Stimulated activated CD8-positive, alpha-beta memory T cell treated with anti-CD3 and anti-CD28 coated beads, Interleukin-4, amount 100 ng/mL, for 24 hours (primary cell): ENCODE measurements at places on chromosomes 11 and 22.

GRCh38 chr22:24117942-24118341 lies 63.3 kb upstream of the SUSD2 start:
- no peak for DNase-seq

DNA sequence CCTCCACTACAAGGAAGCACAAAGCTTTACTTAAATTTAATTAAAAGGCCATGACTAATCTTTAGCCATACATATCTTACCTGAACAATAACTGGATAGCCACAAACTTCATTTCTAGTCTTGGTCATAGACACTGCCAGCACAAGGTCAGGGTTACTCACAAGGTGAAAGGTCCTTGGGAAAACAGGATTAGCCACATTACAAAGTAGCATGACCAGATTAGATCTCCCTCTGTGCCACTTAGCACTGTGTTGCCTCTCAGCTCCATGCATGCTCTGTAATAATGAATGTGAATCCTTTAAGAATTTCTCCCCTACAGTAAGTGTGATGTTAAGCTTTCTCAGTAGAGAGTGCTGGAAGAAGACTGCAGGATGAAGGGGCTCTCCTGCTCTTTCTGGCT lies 325.1 kb upstream of the MPPED2 start:
- DNase-seq = no peak

GRCh38 chr22:49514641-49515040 lies 313.0 kb downstream of the BRD1 start:
- DNase-seq = no peak

DNA sequence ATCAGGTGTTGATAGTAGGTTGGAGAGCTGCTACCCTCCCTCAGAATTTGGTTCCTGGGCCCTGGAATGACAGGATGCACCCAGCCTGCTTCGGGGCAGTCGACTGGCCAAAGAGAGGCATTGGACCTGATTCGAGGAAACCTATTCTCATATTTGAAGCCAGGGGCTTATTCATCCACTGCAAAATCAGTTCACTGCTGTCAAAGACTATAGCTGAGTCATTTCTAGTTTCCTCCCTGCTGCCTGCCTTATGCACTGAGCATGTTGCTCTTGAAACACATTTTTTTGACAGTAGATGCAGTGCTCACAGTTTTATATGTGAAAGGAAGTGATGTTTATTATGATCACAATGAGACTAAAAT lies 565.4 kb downstream of the ETS1 start:
- DNase-seq = no peak

- no peak for DNase-seq
These were observed 37.7 kb downstream of the DDI1 start for GRCh38 chr11:104073950-104074705.

DNA sequence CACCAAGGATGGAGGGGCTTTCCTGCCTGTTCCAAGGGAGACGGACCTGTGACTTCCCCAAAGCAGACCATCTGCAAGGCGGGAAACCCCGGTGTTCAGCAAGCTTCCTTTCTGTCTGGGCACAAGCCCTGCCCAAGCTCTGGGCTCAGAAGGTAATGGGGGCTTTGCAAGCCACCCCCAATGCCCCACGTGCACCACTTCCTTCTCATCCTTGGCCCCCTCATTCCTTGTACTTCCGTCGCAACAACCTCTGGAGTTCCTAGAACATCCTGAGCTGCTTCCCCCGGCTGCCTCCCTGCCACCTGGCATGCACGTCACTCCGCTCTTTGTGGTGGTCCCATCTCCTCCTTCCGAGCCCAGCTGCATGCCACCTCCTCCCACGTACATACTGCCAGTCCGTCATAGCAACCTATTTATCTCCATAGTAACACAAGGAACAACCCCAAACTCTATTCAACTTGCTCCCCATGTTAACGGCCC lies 3.9 kb downstream of the MYEOV start:
- DNase-seq = no peak

DNA sequence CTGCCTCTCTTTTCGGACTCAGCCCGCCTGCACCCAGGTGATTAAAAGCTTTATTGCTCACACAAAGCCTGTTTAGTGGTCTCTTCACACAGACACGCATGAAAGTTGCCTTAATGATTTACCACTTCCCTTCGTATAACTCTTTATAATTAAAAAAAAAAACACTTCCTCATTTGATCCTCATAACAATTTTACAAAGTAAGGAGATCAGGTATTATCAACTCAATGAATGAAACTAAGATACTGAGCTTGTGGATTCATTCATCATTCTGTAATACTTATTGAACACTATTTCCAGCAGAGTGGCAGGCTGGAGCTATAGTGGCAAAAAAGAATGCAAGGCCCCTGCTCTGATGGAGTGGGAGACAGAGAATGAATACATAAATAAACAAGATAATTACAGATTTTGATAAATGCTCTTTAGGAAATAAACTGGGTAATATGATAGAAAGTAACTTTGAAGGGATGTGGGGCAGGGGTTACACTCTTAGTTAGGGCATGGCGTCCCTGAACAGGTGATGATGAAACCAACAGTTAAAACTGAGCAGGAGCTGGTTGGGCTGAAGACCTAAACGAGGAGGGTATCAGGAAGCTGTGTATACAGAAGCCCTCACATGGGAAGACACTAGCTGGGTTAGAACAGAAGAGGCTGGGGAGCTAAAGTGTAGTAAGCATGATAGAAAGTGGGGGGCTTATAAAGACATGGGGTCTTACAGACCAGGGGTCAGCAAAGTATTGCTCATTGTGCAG lies 5.4 kb upstream of the CRTAM start:
- DNase-seq = no peak

DNA sequence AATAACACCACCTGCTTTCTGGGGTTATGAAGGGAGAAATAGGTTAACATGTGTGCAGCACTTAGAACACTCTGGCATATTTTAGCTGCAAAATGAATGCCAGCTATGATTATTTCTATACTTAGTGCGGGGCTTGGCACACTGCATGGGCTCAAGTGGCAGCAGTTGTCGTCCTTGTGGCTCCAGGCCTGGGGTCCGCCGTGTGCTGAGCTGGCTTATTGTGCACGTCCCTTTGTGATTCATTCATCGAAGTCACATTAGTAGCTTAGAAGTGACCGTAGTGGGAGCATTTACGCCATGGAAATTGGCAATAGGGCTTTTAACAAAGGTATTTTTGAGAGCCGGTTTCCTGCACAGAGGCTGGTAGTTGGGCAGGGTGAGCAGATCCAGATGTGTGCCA lies 4.2 kb downstream of the RASD2 start:
- no peak for DNase-seq

GRCh38 chr11:130122141-130122575 lies 37.4 kb upstream of the ST14 start:
- no peak for DNase-seq

- DNase-seq = no peak
These were observed 37.3 kb downstream of the PAMR1 start for GRCh38 chr11:35488117-35488516.

GRCh38 chr11:94775567-94776327 lies 7.6 kb downstream of the AMOTL1 start:
- no peak for DNase-seq

GRCh38 chr22:40498420-40499208 lies 128.2 kb downstream of the SGSM3 start:
- DNase-seq = no peak

DNA sequence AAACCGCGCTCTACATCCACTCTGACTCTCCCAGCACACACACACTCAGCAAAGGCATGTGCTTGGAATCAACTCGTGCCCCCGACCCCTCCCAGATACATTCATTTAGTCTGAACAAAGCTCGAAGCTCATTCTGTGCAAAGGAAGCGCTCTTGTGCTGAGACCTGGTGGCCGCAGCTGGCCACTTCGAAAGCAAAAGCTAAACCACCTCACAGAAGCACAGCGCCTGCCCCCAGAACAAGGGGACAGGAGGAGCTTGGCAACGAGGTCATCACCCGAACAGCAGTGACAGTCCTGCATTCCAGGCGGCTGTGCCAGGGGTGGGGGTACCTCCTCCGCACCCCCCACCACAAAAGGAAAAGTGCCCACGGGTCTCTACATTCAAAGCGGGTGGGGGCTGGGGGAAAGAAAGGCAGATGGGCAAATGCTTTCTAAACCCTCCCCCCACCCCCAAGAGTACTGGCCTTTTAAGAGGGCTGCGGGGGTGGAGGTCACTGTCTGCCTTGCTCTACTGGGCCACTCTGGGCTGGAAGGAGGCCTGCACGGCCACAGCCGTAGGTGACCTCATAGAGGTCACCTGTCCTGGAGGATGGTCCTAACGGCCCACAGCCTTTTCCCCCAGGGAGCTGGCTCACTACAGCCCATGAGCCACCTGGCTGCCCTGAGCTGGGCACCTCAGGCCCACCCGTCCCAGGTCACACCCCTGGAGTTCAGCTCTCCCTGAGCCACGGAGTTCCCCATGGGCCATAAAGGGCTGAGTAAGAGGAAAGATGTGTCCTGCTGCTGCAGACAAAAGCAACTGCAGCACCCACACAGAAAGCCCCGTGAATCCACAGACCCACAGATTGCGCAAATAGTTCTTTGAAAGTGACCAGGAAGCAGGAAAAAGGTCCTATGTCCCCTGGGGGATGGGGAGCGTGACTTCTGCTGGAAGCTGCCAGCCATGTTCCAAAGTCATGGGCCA lies 21.3 kb downstream of the CBX7 start:
- no peak for DNase-seq

GRCh38 chr22:26573026-26573662 lies 16.8 kb downstream of the TPST2 start:
- no peak for DNase-seq

DNA sequence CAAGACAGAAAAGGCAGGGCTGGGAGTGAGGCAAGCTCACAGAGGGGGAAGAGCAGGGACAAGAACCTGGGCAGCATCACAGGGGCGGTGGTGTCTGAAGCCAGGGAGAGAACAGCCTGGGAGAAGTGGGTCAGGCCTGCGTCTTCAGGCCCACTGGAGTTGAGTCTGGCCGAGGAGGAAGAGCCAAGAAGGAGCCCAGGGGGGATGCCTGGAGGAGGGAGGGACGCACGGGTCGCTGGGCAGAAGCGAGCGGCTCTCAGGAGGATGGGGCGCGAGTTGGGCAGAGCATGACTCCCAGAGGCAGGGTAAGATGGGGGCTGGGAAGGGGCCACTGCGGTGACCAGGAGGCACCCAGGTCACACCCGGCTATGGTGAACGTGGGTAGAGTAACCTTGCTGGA lies 18.5 kb downstream of the LRFN4 start:
- no peak for DNase-seq

DNA sequence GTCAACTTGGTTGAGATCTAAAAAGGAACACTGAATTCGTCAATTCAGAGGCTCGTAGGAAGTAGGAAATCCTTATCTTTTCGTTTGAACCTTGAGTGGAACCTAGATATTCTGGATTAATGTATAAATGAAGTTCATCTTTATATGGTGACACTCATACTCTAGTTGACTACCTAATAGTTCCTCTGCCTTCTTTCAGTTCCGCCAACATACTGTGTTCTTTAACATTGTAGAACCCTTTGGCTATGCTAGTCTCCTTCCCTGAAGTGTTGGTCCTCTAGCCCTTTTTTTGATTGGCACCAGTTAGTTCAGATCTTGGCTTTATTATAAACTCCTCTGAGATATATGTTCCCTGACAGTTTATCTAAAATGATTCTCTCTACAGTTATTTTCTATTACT lies 1.5 kb downstream of the ATM start:
- no peak for DNase-seq

- no peak for DNase-seq
These were observed 18.4 kb upstream of the RAPSN start for GRCh38 chr11:47467357-47467756.

DNA sequence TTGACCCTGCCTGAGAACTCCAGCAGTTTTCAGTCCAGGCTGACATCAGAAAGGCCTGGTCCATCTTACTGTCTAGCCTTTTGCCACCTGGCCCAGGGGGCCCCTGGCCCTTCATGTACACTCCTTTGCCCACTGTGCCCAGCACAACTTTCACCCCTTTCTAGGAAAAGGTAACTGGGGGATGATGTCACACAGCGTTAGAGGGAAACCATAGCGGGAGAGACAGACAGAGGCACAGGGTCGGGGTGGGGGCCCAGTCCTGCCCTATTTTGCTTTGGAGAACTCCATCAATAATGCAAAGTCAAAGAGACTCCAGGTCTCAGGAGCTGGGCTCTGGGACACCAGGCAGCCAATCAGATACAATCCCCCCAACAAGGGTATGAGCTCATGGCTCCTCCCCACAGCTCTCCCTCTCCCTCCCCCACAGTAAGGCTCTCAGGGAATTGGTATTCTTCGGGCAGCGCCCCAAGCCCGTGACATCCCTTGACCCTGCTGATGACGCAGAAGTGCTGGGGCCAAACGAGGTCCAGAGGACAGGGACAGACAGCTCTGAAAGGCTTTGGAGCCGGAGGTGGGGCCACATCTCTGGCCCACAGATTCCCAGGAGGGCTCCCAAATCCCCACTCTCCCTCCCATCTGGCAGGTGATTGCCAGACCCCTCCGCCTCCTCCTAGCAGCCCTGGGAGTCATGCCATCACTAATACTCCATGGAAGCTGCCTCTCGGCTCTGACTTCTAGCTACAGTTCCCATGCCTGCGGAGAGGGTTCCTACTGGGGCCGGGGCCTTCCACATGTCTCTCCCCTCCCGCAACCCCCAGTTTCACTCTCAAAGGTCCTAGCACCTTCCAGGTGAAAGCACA lies 5.9 kb downstream of the USP2 start:
- DNase-seq = no peak

DNA sequence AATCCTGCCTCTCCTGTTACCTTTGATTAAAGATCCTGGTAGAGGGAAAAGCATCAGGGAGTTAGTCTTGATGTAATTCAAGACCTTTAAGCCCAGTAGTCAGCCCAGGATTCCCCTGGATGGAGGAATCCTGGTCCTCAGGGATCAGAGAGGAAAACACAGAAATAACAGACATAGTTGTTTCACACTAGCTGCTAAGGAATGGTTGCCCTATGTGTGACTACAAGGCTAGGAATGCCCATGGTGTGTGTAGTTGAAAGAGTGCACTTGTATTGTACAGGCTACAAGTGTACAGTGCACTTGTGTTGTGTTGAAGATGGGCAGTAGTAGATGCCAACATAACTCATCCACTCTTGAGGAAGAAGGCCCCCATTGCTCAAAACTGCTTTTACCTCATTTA lies 226.8 kb downstream of the AASDHPPT start:
- no peak for DNase-seq

GRCh38 chr22:30826670-30827355 lies 132.1 kb downstream of the OSBP2 start:
- DNase-seq = no peak

DNA sequence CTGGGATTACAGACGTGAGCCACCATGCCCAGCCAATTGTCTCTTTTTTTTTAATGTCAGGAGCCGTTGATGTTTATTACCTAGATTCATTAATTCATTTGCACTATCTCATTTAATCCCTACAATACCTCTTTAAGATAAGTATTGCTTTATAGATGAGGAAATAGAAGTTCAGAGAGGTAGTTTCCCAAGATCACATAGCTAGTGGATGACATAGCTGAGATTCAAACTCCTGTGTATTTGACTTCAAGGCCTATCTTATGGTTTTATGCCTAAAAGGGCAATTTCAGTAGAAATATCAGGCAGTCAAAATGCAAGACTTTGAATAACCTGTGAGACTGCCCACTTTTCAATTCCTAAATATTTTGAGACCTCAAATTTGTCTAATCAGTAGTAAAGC lies 66.5 kb downstream of the PPME1 start:
- DNase-seq = no peak

DNA sequence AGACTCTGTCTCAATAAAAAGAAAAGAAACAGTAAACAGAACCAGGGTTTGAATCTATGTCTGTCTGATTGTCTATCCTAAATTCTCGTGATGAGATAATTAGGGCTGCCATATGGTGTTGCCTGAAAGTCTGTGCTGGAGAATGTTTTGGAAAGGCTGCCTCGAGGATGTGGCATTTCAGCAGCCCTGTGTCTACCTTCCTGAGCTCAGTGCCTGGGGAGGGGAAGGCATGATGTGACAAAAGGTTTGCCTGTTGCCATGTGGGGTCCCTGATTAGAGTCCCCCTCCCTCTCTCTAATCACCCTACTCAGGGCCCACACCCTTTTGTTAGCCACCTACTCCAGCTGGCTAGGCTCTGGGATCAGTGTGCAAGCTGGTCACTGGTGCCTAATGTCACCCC lies 15.2 kb downstream of the CD82 start:
- DNase-seq = no peak
